Fibroblast of lung (primary cell): ENCODE measurements at places on chromosomes 4 and X.

DNA sequence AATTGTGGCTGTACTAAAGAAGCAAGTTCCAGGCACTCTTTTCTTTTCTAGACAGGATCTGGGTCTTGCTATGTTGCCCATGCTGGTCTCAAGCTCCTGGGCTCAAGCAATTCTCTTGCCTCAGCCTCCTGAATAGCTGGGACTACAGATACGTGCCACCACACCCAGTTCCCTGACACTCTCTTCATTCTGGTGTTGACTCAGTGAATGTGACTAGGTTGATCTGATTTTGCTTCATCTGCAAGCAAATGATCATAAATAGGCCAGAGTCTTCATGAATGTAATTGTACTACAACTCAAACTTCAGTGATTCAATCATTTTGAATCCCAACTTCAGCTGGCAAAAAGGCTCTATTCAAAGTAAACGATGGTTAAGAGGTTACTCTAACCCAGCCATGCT is 78.5 kb downstream of the APBB2 start:
- no peak for DNase-seq

DNA sequence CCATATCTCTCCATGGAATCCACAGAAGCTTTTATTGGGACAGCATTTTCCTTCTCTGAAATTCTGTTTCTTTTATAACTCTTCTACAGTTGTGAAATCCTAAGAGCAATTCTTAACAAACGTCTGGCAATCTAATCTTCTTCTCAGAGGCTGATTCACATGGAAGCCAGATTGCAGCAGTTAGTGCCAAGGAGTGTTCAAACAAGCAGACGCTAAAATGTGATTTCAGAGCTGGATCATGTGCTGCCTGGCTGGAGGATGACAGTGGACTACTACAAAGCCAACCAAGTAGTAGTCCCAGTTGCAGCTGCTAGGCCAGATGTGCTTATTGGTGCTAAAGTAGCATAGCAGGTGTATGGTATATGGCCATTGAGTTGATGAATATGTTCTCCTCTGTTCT is 27.7 kb upstream of the GLRB start:
- DNase-seq = peak; percentile 94

DNA sequence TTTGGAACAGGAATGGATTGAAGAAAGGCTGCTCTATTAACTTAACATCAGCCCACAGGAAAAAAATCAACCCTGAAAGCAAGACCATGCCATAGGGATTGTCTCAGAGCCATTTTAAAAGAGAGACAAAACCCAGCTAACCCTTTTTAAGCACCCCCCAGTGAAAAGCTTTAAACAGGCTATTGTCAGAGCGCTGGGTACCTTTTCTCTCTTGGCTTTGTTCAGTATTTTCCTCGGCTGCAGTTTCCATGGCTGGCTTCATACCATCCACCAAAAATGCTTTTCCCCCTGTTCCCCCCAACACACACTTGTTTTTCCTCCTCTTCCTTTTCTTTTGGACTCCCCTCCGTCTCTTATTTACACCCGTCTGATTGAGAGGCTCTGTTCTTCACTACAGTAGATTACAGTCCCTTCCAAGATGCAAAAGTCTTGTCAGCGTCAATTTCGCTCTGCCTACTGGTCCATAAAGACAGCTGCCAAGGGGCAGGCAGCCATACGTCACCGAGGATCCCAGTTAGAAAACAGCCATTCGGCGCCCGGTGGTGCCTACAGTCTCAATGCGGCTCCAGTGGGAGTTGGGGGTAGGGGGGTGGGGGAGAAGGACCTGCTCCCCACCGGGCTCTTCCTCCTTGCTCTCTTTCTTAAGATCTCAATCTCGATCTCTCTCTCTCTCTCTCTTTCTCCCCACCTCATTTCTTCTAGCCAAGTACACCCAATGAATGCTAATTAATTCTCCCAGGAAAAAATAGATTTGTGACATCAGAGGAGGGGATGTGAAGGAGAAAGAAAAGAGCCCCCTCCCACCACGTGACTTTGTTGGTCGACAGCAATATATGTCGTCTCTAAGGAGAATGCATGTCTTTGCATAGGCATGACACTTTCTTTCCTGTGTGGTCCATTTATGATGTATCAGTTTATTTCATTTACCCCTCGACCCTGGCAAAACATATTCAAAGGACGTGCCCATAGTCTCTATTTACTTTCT is at the start of gene GPM6B:
Gene GPM6B, minus strand, starts transcription at position 451 of the 985 bp plus-strand sequence. Its CDS starts 189 bp downstream, at position 262.
- DNase-seq = no peak

GRCh38 chr4:53365121-53365485 is 758 bp downstream of the SCFD2 start:
- no peak for DNase-seq

DNA sequence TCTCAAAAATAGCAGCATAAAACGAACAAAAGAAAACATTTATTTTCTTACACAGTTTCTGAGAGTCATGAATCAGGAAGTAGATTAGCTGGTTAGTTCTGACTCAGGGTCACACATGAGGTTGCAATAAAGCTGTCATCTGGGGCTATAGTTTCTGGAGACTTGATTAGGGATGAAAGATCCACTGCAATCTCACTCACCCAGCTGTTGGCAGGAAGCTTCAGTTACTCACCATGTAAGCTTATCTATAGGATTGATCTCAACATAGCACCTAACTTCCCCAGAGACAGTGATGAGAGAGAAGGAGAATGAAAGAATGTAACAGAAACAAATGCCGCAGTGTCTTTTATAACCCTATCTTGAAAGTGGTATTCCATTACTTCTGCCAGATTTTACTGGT is 435.5 kb downstream of the GABRG1 start:
- DNase-seq = no peak

DNA sequence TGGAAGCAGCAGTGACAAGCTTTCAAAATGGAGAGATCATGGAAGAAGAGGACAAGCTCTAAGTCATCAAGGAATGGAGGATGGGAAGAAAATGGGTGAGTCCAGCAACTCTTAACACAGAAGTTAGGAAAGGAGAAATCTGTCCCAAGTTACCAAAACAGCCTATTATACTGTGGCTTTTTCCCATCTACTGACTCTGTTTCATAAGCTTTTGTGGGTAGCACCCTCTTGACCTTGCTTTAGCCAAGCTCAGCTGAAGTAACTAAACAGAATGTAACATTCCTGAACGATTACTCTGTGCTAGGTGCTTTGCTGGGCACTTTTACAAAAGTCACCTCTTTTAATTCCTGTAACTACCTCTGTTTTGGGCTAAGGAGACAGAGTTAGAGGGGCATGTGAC is 54.9 kb downstream of the MAP7D2 start:
- peak; percentile 82 for DNase-seq

- no peak for DNase-seq
Measured at GRCh38 chr4:159177265-159178150, 74.6 kb downstream of the RAPGEF2 start.

DNA sequence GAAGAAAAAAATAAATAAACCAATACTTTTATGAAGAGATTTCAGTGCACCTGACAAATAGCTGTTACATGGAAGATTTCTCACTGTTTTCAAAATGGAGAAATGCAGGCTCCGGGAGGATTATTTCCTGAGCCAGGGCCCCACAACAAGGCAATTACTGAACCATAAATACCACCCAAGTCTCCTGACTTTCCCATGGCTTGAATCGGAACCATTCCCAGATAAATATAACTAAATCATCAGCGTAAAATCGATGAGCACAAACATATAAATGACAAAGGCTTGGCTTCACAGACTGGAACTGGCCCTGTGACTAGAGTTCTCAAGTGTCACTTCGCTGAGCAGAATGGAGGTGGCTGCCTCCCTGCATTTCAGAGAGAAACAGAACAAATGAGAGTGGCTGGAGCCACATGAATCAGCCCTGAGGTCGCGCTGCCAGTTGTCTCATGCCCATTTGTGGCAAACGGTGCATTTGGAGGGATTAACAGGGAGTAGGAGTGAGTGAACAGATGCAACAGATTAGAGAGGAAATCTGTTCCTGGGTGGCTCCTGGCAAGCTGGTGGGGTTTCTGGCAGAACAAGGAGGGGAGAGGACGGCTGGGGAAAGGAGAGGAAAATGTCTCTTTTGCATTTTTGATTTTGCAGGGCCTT is 57.3 kb upstream of the STIM2 start:
- peak; percentile 22 for DNase-seq

GRCh38 chr4:103994059-103994458 is 274.3 kb upstream of the TACR3 start:
- DNase-seq = no peak
